M059J (cell line): ENCODE measurements at places on chromosomes 3 and 15. TPM values are rescaled to one million over a fixed set of nuclear protein-coding genes. Genes with fewer than 3 reads are reported as not detected.

GRCh38 chr3:53749448-53749847 is 96.8 kb downstream of the CHDH start:
- no peak for DNase-seq

DNA sequence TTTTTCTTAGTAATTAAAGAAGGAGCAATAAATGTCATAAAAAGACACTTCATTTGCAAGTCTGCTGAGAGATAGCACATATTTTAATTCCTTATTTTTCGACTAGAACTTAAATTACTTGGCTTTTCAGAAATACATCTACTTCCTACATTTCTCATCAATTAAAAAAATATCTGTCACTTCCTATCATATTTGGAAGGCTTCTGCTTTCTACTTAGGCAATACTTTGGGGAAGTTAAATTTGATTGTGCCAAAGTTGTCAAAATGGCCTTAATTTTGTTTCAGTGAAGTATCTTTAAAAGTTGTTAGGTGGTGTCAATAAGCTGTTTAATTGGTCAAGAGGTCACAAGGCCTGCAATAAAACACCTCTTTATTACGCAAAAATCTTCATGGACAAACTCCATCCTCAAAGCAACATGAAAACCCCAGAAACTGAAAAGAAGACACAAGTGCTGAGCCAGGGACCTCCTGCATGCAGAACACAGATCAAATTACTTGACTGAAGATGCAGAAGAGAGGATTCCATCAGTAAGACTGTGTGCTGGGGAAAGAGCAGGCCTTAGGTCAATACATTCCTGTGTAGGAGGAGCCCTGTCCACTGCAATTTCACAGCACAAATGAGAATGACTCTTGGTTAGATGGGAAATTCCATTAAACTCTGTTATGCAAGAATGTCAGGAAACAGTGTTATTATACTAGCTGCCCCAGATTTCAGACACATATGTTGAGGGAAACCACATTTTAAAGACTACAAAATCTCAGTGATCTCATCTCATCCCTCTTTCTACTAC is 48.0 kb upstream of the FSTL1 start:
- DNase-seq = peak; percentile 97

DNA sequence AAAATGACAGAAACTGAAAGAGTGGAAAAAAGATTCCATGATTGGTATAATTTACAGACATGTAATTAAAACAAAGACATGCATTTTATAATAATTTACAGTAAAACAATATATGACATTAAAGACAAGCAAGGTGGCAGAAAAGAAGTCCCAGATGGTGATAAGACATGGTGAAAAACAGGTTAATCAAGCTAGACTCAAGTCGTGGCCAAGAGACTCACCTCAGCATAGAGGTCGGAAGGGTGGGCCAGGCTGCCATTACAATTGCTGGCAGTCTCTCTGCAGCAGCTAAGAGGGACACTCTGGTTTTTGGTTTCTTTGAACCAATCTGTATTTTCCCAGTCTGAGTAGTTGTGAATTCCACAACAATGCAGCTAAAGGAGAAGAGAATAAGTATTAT is 18.4 kb downstream of the TSPAN3 start:
- no peak for DNase-seq

- no peak for DNase-seq
These were observed 16.5 kb upstream of the IGDCC3 start for GRCh38 chr15:65394280-65394789.

- DNase-seq = no peak
These were observed 10.9 kb downstream of the KCNAB1 start for GRCh38 chr3:156131241-156131640.

GRCh38 chr3:12583280-12583679 is 26.4 kb downstream of the MKRN2 start:
- no peak for DNase-seq

- no peak for DNase-seq
These were observed 49.1 kb upstream of the TMEM158 start for GRCh38 chr3:45275006-45275704.

Gene PPM1L
- 0.84 and 3.7 TPM in 2 replicates for total RNA-seq

Gene PIGX
- total RNA-seq = 57.4 and 77.0 TPM in 2 replicates

GRCh38 chr15:75164625-75165350 is 36.9 kb upstream of the C15orf39 start:
- no peak for DNase-seq

DNA sequence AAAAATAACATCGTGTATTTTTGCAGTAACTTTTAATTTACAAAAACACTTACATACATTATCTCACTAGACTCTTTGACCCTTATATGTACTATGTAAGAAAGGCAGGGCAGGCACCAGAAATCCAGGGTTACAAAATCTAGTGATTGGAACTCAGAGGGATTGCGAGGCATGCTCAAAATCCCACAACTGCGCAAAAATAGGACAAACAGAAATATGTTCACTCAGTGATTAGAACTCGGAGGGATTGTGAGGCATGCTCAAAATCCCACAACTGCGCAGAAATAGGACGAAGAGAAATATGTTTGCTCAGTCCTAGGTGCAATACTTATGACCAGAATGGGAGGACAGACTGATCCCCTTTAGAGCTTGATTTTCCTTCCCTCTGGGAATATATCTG is 79.2 kb upstream of the TGFBR2 start:
- no peak for DNase-seq

DNA sequence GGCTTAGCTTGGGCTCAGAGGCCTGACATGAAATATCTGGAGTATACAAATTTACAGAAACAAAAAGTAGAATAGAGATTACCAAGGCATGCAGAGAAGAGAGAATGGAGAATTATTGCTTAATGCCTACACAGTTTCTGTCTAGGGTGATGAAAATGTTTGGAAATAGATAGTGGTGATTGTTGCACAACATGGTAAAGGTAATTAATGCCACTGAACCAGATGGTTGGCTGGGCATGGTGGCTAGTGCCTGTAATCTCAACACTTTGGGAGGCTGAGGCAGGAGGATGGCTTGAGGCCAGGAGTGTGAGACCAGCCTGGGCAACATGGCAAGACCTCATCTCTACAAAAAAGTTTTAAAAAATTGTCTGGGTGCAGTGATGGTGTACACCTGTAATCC is 46.6 kb upstream of the OSBPL11 start:
- DNase-seq = no peak

DNA sequence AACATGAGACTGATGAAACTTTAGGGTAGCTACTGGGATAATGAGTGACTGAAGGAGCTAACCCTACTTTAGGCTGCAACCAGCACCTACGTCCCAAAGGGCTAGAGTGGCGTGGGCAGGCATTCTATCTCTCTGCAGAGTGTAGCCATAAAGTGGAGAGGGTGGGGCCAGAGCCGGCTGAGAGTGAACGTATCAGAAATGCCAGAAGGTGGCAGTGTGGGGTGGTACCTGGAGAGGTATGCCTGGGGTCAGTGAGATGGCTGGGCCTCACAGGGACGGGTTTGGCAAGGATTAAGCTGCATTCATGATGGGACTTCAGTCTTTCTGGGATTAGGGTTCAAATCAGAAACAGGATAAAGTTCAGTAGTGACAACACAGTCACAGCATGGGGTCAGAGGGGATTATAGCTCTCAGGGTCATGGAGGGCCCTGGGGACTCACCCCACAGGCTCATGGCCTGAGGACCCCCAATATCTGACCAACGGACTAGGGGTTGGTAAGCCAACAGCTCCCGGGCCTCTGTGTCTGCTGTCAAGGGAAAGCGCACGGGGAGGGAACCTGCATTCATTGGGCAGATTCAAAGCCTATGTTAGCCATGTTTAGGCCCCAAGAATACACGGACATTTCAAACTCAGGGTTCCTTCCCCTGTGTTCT is 86.5 kb upstream of the FOXB1 start:
- peak; percentile 65 for DNase-seq

Gene TASOR
- total RNA-seq = 57.7 and 59.4 TPM in 2 replicates

DNA sequence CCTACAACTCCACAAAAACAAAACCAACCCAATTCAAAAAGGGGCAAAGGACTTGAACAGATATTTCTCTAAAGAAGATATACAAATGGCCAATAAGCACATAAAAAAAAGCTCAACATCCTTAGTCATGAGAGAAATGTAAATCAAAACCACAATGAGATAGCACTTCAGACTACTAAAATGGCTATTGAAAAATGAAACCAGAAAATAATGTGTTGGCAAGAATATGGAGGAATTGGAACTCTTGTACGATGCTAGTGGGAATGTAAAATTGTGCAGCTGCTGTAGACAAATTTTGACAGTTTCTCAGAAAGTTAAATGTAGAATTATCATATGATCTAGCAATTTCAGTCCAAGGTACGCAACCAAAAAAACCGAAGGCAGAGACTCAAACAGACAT is 29.0 kb downstream of the KY start:
- peak; percentile 44 for DNase-seq

DNA sequence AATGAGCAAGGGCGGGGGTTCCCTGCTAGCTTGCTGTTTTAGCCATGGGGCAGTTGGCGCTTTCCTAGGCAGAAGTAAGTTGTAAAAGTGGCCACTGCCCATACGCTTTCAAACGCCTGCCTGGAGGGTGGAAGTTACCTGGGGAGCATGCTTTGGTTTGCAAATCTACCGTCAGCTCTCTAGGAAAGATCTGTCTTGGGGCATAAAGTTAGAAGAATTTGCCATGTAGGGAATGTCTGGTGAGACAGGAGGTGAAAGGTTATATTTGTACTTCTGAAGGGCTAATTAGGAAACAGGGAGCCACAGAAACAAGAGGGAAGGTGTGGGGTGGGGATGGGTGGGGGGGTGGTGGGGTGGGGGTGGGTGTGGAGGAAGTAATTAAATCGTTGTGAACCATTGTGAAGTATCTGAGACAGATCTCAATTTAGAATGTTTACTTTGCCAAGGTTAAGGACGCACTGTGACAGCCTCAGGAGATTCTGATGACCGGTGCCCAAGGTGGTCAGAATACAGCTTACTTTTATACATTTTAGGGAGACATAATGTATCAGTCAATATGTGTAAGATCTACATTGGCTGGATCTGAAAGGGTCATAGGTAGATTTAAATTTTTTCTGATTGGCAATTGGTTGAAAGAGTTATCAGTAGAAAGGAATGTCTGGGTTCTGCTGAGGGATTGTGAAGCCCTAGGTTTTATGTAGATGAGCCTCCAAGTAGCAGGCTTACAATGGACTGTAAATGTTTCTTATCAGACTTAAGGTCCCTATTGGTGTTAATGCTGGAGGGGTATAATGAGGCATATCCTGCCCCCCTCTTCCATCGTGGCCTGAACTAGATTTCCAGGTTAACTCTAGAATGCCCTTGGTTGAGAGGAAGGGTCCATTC is 62.0 kb upstream of the GCNT3 start:
- DNase-seq = no peak

GRCh38 chr15:58513726-58514336 is 82.0 kb downstream of the LIPC start:
- DNase-seq = no peak

DNA sequence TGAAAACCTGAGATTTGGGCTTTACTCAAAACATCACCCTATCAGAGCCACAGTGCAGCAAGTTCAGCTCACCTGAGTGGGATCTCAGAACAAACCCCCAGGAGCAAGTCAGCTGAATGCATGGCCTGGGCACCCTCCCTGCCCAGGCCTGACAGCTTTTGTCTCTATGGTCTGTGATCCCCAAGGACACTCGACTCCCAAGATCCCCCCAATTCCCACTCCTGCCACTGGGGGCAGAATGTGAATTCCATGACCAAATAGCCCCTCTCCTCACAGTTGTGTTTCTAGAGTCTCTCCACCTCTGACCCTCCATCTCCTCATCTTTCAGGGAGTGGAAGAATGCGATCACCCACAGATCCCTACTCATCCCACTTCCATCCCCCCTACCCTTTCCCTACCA is 58.9 kb downstream of the ZNF445 start:
- DNase-seq = no peak

Gene BCL2A1
- total RNA-seq = 0.10 and 0.69 TPM in 2 replicates

Gene INKA1
- total RNA-seq = 0.89 and 1.6 TPM in 2 replicates

GRCh38 chr15:85589851-85590250 is 204.9 kb downstream of the KLHL25 start:
- no peak for DNase-seq

GRCh38 chr3:120436523-120437050 is 14.2 kb downstream of the FSTL1 start:
- no peak for DNase-seq

- DNase-seq = no peak
These were observed 72.2 kb downstream of the EPHB1 start for GRCh38 chr3:134867277-134867676.

Gene ONECUT1
- 0.07 and 1.1 TPM in 2 replicates for total RNA-seq

DNA sequence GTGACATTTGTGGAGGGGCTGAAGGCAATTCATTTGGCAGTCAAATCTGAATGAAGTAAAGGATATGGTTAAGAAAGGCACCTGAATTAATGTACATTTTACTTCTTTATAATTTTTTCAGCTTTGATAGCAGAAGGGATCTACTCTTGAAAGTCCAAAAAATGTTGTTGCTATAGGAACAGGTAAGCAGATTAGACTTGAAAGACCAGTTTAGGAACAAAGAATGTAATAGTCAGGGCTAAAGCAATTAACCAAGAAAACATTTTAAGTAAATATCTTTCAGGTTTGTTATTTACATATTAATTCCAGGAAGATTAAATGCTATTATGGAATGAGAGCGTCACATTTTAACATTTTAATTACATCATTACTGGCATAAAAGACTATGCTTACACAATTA is 1.1 kb downstream of the ATP13A4 start:
- no peak for DNase-seq

GRCh38 chr15:57686657-57687056 is 19.9 kb upstream of the POLR2M start:
- DNase-seq = no peak

Gene C3orf33
- 1.5 and 1.7 TPM in 2 replicates for total RNA-seq

GRCh38 chr3:192514754-192515663 is 212.3 kb downstream of the FGF12 start:
- no peak for DNase-seq

DNA sequence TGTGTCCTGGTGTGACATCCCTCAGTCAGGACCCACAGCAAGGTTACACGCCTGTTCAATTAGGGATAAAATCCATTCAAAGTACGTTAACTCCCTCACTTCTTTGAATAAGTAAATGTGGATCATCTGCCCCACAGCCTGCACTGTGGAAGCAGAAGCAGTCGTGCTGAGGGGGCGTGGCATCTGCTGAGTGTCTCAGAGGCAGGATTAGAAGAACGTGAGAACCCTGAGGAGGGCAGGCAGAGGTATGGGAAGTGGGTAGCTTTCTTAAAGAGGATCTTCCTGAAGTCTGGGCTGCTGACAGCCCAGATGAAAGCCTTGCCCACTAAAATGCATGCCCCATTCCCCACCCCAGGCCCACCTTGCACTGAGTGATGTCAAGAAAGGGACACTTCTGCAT is 28.5 kb downstream of the CRABP1 start:
- DNase-seq = no peak

DNA sequence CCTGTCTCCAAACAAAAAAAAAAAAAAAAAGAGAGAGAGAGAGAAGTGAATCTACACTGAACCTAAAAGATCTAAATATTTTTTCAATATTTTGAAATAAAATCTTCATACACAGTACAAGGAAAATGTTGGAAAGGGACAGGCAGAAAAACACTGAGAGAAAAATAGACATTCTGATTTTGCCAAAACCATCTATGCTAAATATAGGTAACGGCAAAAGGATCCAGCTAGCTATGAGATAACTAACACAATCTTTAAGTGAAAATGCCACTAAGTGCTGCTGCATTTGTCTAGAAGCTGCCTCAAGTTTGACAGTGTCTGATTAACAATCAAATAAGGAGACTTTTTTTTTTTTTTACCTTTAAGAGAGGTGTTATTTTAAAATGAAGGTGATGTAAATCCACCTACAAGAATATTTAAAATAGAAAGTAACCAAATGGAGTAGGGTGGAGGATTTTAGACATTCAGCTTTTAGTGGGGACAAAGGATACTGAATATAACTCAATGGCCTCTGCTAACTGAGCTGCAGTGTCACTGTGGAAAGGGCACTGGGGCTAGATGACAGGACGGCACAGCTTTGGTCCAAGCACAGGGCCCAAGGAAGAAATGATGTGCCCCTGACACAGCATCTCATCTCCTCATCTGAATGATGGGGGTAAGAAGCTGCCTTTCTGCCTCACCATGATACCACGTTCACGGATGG is 62.4 kb downstream of the HACD2 start:
- no peak for DNase-seq
